ENCODE measurements at places on chromosomes 6 and 20. TPM values are rescaled to one million over a fixed set of nuclear protein-coding genes. Genes with fewer than 3 reads are reported as not detected.

Gene SCRT2
- total RNA-seq: not detected

Gene DEFB124
- total RNA-seq: not detected

Gene KCNQ5
- 1.5 TPM for total RNA-seq

Gene SLX4IP
- 3.5 TPM for total RNA-seq

Gene COL20A1
- total RNA-seq: not detected

Gene SLC22A7
- not detected for total RNA-seq

Gene ZC2HC1B
- 1.3 TPM for total RNA-seq

All from airway epithelial cell (primary cell).